ENCODE measurements at places on chromosomes 13 and 19. TPM values are rescaled to one million over a fixed set of nuclear protein-coding genes. Genes with fewer than 3 reads are reported as not detected.

FAAP24 gene
- 4.2 TPM for total RNA-seq

DAND5 gene
- 0.24 TPM for total RNA-seq

MCF2L gene
- 3.4 TPM for total RNA-seq

NCAN gene
- total RNA-seq, result not detected

SRRM5 gene
- 0.40 TPM for total RNA-seq

AMER2 gene
- total RNA-seq, result not detected

MZT1 gene
- total RNA-seq, result 14.3 TPM

ZNF780A gene
- total RNA-seq, result 23.0 TPM

GARIN5A gene
- total RNA-seq, result 0.15 TPM

SELENOV gene
- not detected for total RNA-seq

CADM4 gene
- total RNA-seq, result 0.51 TPM

NTF4 gene
- total RNA-seq, result not detected

KLK3 gene
- not detected for total RNA-seq

DHDH gene
- 2.1 TPM for total RNA-seq

ZNF568 gene
- total RNA-seq, result 7.0 TPM

SPHK2 gene
- total RNA-seq, result 30.6 TPM

ACP7 gene
- total RNA-seq, result not detected

TBC1D17 gene
- total RNA-seq, result 44.5 TPM

COL4A2 gene
- total RNA-seq, result 0.19 TPM

NLRP4 gene
- not detected for total RNA-seq

FOXA3 gene
- total RNA-seq, result not detected

TMEM59L gene
- 0.15 TPM for total RNA-seq

CPAMD8 gene
- total RNA-seq, result 1.7 TPM

RANBP3 gene
- 78.3 TPM for total RNA-seq

ZNF415 gene
- total RNA-seq, result 1.1 TPM

PEAK3 gene
- total RNA-seq, result 0.36 TPM

NFIC gene
- total RNA-seq, result 12.6 TPM
